ENCODE measurements at places on chromosomes 2 and 18.

GRCh38 chr2:9702604-9703084, 71.8 kb upstream of the YWHAQ start:
- no peak for DNase-seq

- DNase-seq: no peak
These were observed 167.3 kb downstream of the DOK6 start for GRCh38 chr18:69567813-69568488.

DNA sequence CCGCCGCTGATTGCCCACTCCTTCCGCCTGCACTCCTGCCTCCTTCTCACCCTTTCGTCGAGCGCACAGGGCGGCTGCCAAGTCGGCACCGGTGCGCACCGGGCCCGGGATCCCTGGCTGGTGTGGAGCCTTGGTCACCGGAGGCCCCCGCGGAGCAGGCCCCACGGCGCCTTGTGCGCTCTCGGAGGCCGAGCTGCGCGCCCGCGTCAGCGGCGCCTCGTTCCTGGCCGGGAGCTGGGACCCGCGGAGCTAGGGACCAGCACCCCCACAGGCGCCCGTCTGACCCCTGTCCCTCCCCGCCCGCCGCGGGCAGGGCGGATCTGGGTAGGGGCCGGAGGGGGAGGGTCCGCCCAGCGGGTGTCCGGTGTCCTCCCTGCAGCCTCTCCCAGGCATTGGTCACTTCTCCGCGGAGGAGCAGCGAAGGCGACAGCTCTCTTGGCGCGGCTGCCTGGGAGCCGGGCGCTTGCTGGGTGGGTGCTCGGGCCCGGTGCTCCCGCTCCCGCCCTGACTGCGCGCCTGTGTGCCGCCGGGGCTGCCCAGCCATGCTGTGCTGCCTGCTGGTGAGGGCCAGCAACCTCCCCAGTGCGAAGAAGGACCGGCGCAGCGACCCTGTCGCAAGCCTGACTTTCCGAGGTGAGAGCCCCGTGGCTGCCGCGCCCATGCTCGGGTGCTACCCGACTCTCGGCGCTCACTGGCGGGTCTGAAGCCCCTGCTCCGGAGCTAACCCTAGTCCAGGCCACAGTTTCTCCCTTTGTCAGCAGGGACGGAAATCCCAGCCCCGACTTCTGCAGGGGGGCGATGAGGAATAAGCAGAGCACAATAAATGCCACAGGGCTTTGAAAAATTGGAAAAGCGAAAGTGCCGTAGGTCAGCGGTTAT, 13.2 kb downstream of the DYSF start:
- DNase-seq: no peak

DNA sequence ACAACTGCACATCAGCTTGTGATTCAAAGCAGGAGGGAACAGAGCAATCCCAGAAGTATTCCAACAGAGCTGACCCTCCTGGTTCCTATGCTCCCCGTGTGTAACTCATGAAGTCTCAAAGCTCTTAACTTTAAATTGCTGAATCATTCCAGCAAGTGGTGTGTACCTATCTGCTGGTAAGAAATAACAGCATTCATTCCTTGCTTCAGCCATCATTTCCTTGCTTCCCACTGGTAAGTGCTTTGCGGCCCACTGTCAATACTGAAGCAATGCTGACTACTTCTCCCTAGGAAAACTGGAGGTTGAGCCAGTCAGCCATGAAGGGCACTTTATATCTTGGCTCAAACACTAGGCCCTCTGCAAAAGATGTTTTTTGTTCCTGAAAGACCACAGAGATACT, 222.4 kb downstream of the EXOC6B start:
- no peak for DNase-seq

GRCh38 chr2:26702025-26702424, 9.5 kb downstream of the KCNK3 start:
- no peak for DNase-seq

DNA sequence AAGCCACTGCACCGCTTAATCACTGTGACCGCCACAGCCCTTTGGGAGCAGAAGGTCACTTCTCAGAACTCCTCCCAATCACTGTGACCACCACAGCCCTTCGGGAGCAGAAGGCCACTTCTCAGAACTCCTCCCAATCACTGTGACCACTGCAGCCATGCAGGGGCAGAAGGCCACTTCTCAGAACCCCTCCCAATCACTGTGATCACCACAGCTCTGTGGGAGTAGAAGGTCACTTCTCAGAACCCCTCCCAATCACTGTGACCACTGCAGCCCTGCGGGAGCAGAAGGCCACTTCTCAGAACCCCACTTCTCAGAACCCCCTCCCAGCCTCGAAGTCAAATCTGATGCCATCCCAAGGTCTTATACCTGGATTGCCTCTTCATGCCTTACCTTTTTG, 56.8 kb upstream of the DAPL1 start:
- DNase-seq: no peak

DNA sequence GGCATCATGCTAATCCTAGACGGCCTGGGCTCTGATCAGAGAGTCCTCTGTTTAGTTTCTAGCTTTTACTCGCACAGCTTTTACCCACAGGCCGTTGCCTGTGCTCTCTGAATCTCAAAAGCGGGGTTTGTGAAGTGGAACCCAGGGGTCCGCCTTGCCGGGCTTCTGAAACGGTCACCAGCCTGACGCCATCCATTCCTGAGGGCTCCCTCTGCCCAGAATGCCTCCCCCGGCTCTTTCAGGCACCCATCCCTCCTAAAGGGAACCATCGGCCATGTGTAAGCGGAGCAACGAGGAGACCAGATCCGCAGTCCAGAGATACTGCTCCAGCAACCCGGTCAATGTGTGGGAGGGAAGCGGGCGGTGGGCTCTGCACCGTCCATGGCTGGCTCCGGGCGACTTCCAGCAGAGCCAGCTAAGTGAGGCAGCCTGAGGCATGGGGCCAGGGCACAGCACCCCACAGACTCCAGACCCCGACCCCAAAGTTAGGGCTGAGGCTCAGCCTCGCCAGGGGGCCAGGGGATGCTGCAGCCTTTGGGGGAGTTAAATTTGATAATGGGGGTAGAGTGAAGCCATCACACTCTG, 28.8 kb downstream of the SALL3 start:
- no peak for DNase-seq
